Stimulated activated CD8-positive, alpha-beta memory T cell treated with anti-CD3 and anti-CD28 coated beads, Interleukin-7, amount 100 ng/mL, for 1 hour (primary cell): ENCODE measurements at places on chromosomes 2 and 18.

- DNase-seq: no peak
These were observed 68.7 kb upstream of the EDAR start for GRCh38 chr2:109057686-109058085.

GRCh38 chr2:37775908-37776250, 104.4 kb upstream of the CDC42EP3 start:
- no peak for DNase-seq

DNA sequence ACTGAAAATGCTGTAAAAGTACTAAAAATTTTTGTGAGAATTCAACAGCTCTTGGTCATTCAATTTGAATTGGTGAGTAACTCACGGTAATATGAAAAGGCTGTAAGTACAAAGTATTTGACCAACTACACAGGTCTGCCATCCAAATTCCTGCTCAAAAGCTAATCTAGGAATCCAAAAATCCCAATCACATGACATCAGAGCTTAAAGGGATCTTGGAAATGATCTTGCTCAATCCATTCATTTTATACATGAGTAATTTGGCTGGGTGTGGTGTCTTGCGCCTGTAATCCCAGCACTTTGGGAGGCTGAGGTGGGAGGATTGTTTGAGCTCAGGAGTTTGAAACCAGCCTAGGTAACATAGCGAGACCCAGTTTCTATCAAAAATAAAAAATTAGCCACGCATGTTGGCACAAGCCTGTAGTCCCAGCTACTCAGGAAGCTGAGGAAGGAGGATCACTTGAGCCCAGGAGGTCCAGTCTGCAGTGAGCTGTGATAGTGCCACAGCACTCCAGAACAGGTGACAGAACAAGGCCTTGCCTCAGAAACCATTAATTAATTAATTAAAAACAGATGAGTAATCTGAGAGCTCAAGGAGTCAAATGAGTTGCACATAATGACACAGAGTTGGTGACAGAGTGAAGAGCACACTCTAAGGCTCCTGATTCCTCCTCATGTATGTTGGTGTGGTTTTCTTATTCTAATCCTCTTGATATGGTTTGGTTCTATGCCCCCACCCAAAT, 19.8 kb downstream of the SPIRE1 start:
- DNase-seq: no peak

DNA sequence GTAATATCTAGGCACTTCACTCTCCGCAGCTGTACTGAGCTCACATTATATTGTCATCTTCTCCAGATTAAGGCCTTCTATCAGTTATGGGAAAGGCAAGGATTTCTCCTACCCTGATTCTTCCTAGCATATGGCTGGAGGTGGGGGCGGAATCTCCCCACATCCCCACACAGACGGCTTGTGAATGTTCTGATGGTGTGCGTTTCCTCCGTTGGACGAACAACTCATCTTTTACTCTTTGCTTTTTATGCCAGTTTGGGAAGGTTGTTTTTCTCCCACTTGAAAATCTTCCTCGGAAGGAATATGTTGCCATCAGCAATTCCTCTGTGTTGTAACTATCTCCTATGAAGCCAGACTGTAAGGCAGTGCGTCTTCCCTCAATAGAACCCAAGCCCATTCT, 24.3 kb downstream of the KLHL29 start:
- DNase-seq: no peak

DNA sequence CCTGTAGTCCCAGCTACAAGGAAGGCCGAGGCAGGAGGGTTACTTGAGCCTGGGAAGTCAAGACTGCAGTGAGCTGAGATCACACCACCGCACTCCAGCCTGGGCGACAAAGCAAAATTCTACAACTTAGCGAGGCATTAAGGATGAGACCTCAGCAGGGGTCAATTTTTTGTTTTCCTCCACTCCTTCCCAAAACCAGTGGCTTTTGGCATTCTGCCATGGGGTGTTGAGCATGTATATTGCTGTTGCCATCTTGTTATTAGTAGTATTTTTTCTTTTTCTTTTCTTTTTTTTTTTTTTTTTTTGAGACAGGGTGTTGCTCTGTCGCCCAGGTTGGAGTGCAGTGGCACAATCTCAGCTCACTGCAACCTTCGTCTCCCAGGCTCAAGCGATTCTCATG, 8.9 kb upstream of the GIGYF2 start:
- no peak for DNase-seq

DNA sequence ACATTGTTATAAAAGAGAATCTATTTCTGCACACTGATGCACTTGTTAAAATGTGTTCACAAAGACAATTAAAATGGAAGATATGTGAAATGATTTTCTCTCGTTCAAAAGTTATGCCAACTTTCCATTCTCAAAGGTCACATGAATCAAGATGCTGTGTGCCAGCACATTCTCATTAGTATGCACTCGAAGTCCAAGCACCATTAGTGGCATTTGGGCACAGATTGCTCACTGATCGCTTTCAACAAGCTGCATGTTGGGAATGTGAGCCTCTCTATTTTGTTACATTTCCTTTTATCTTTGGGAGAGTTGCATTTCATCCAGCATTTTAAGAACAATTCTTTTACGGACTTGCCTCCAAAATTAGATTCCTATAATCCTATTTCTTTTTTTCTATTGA, 398.9 kb downstream of the FBXO15 start:
- no peak for DNase-seq

GRCh38 chr2:53802617-53803151, 15.8 kb downstream of the ERLEC1 start:
- no peak for DNase-seq

GRCh38 chr2:88220718-88221117, 50.6 kb downstream of the THNSL2 start:
- no peak for DNase-seq

DNA sequence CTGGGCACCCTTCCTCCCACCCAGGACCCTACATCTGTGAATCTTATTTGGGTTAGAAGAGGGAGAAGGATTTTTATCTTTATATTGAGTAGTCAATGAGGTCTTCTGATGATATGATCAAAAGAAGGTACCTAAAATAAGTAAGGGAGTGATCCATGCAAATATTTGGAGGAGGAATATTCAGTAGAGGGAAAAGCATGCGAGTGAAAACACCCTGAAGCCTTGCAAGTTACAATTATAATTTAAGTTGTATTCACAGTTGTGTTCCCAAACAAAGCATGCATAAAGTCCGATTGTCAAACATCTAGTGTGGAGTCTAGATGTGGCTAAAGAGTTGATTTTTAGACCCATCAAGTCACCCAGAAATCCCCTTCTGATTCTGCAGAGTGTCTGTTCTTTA, 530.2 kb upstream of the ZEB2 start:
- no peak for DNase-seq

GRCh38 chr18:49319590-49319989, 140.9 kb downstream of the DYM start:
- DNase-seq: no peak

DNA sequence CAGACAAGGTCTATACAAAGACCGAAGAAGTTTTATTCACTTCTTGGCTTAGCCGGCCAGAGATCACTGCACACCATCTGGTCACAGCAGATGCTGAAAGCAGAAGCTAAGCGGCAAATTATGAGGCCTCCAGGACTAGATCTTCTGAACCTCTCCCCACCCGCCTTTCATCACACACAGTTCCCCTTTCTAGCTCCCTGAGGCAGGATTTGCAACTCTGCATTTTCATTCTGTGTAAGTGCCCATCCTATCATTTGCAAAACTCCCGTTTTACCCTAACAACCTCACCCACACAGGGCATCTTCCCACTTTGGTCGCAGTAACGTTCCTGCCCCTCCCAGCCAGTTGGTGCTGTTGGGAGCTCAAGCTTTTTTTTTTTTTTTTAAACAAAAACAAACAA, 3.1 kb upstream of the MOB1A start:
- no peak for DNase-seq

- DNase-seq: no peak
These were observed 220.5 kb downstream of the PIEZO2 start for GRCh38 chr18:10928772-10929373.

GRCh38 chr18:47522359-47522758, 270.9 kb upstream of the SKOR2 start:
- no peak for DNase-seq

- DNase-seq: no peak
These were observed 6.8 kb downstream of the DNAJB2 start for GRCh38 chr2:219285894-219286425.

DNA sequence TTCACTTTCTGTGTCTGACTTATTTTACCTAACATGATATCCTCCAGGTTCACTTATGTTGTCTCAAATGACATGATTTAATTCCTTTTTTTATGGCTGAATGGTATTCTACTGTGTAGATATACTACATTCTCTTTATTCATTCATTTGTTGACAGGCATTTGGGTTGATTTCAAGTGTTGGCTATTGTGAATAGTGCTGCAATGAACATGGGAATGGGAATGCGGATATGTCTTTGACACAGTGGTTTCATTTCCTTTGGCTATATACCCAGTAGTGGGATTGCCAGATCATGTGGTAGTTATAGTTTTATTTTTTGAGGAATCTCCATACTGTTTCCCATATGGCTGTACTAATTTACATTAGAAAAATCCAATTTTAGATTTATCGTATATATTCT, 195.4 kb upstream of the KLHL14 start:
- DNase-seq: no peak

DNA sequence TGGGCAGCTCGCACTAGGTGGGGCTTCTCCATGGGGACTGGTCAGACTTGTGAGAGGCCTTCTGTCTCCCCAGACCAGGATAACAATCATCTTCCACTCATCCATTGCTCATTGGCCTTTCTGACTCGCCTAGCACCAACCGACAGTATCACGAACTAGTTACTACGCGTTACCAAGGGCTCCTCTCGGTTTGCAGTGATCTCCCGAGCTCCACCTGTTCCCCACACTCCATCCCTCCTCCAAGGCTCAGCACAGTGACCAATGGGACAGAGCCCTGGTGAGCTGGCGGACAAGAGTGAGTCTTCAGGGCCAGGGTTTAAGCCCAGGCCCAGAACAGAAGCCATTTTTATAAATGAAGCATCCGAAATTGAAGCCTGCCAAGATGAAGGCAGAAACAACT, 42.8 kb upstream of the SMAD7 start:
- DNase-seq: no peak

- no peak for DNase-seq
These were observed 6.1 kb downstream of the DCTN1 start for GRCh38 chr2:74373985-74374384.

- no peak for DNase-seq
These were observed 18.4 kb downstream of the SLC4A3 start for GRCh38 chr2:219645631-219646527.

GRCh38 chr2:138209009-138209408, 244.7 kb downstream of the HNMT start:
- DNase-seq: no peak

- no peak for DNase-seq
These were observed 132.2 kb downstream of the FMNL2 start for GRCh38 chr2:152466980-152467676.

DNA sequence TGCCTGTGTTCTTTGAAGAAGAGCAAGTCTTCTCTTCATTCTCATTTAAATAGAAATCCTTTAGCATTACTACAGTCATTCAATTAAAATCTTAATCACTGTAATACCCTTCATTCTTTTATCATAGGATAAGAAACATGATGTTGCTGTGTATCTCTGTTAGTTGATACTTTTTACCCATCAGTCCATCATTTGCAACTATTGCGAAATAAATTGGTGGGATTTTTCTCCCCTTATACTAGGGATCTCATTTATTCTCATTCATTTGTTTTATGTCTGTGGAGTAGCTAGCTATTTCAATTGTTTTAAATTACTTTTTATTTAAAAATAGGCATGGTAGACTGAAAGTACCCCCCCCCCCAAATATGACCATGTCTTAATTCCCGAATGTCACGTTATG, 235.3 kb downstream of the KIAA1328 start:
- no peak for DNase-seq

DNA sequence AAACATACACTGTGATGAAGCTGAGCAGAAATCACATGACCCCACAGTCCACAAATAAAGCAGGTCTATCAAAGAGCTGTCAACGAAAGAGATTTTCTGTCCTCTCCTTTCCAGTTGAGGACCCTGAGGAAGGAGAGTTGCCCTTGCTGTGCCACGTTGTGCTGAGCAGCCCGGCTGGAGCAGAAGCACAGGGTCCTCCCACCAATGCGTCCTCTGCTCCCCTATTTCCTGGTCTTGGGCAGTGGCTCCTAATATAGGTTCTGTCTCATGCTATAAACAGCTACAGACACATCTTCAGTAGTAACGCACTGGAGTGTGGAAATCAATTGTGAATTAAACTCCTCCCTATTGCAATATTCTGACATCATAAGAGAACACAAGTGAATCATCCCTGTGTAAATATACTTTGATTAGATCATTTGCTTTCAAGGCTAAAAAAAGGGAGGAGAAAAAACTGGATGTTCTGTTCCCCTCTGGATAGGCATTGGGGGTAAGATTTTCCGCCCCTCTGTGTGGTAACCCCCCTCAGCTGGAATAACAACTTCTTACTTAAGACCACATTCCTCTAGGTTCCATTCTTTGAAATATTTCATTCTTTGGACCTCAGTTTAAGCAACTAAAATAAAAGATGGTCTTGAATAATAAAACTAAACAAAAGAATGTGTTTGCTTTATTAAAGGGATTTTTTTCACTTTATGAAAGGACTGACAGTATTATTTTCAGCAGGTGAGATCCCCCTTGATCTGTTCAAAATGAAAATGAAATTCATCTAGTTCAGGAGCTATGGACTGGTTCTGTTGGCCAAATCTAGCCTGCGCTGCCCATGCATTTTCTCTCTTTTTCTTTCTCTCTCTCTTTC, 8.3 kb upstream of the RHOB start:
- no peak for DNase-seq

DNA sequence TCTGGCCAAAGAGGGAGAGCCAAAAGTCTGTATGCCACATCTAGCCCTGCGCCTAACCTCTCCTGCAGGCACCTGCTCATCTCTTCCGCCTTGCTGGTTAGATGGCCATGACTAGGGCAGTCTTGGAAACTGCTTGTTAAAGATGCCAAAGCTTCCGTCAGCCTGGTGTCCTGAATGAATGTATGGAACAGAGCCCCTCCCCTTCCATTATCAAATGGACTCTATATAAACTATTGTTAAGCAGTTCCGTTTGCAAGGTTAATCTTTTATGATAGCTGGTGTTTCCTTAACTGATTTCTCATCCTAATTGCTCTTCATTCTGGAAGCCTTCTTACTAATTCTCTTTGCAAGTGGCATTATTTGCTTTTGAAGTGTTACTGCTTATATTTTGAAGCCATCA, 87.1 kb downstream of the ATP9B start:
- DNase-seq: no peak

- DNase-seq: no peak
These were observed 67.5 kb upstream of the ZNF516 start for GRCh38 chr18:76562286-76563122.

DNA sequence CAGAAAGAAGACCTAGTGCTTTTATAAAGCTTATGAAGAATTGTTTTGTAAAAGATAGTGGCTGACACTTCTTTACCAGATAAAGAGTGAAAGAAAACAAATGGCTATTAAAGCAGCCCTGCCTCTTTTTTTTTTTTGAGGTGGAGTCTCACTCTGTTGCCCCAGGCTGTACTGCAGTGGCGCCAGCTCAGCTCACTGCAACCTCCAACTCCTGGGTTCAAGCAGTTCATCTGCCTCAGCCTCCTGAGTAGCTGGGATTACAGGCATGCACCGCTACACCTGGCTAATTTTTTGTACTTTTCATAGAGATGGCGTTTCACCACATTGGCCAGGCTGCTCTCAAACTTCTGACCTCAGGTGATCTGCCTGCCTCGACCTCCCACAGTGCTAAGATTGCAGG, 12.9 kb downstream of the ARPC2 start:
- DNase-seq: no peak
